Upper lobe of right lung (tissue), 1 donor: ENCODE measurements at places on chromosomes 2 and 18. TPM values are rescaled to one million over a fixed set of nuclear protein-coding genes. Genes with fewer than 3 reads are reported as not detected.

Gene GPR35
- total RNA-seq = 3.4 TPM

Gene TUBB6
- total RNA-seq = 110 TPM

Gene TEX44
- total RNA-seq = not detected

Gene CPS1
- 3.1 TPM for total RNA-seq

Gene TMEM182
- total RNA-seq = 2.1 TPM

Gene WNT6
- total RNA-seq = not detected

Gene GAREM2
- total RNA-seq = 1.9 TPM

Gene GALNT5
- 40.2 TPM for total RNA-seq

Gene TUBA3E
- total RNA-seq = not detected

Gene EVA1A
- 41.9 TPM for total RNA-seq

Gene MC2R
- not detected for total RNA-seq

Gene NT5C1B
- total RNA-seq = not detected

Gene KLHL14
- 0.72 TPM for total RNA-seq

Gene NIFK
- 36.4 TPM for total RNA-seq

Gene FOSL2
- 123 TPM for total RNA-seq

Gene GALNT14
- total RNA-seq = 0.81 TPM

Gene RNF144A
- total RNA-seq = 16.0 TPM

Gene SPP2
- not detected for total RNA-seq

Gene ABCG5
- total RNA-seq = not detected

Gene STAT1
- total RNA-seq = 98.6 TPM

Gene SERPINB4
- total RNA-seq = not detected

Gene CDK15
- total RNA-seq = 6.0 TPM

Gene BOK
- 56.4 TPM for total RNA-seq

Gene C2orf80
- not detected for total RNA-seq

Gene GALR1
- 0.06 TPM for total RNA-seq

Gene MAL
- total RNA-seq = 21.2 TPM

Gene PIK3C3
- total RNA-seq = 54.2 TPM

Gene C18orf54
- 3.0 TPM for total RNA-seq

Gene MLPH
- 423 TPM for total RNA-seq

Gene SERPINB11
- total RNA-seq = not detected
